ENCODE measurements at places on chromosomes 6 and 20.

DNA sequence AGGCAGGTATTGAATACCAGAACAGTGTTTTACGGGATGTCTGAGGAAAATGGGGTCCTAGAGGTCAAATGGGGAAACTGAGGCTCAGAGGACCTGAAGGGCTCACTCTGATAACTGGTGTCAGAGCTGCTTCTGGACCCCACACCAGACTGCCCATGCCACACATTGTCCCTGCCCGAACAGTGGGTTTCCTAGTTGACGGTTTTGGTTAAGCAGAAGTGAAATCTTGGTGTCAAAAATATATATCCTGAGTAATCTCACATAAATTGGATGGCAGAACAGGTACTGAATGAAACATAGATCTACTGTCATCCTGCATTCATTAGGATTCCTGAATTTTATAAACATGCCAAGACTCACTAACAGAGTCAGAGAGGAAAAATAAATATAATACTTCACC lies 16.3 kb downstream of the NOX3 start:
- DNase-seq: no peak

DNA sequence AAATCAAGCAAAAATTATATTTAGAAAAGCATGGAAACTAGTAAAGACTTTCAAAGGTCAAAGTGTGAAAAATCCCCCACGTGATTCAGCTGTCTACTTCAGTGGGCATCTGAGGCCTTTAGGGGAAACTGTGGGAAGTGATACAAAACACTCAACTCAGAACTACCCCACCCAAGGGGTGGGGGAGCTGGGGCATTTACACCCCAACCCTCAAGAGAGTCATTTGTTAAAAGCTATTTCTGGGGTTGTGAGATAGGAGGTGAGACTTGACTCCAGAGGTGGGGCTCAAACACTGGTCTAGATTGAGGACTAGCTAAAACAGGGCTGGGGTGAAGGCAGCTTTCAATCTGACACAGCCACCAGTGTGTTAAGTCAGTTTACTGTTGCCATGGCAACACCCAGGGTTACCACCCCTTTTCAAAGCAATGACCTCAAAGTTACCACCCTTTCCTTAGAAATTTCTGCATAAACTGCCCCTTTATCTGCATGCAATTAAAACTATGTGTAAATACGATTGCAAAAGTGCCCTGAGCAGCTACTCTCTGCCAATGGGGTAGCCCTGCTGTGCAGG lies 9.9 kb upstream of the GTSF1L start:
- DNase-seq: no peak

DNA sequence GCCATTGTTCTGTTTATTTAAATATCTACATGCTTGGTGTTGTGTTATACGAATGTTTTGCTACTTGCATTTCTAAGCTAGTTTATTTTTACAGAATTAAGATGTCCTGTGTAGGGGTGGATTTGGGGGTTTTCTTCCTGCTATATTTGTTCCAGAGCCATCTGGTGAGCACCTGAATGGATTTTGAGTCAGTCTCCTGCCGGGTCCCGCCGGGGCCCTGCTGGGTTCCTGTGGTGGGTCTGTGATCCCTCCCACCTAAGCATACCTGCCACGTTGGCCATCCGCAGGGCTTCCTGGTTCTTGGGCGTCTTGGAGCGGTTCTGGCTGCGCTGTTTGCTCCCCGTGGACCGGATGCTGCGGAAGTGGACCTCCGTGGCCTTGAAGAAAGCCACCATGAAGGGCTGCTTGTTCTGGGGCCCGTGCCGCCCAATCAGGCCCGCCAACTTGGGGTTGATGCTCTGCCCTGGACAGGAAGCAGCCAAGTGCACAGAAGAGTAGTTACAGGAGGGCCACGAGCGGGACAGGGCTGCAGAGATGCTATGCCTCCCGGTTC lies 82.9 kb downstream of the BMP7 start:
- no peak for DNase-seq

DNA sequence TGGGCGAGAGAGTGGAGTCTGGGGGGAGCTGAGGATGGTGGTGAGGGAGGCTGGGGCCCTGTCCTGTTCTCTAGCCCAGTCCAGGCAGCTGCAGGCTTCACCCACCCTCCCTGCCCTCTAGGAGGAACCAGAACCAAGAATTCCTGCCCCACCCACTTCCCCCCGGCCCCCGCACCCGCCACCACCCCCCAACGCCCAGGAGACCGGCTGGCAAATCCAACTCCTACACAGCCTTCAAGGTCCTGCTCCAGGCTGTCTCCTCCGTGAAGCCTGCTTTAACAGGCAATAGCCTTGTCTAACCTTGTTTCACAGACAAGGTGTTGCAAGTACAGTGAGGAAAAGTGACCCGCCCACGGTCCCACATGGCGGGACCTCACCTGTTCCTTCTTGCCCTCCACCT lies 2.4 kb downstream of the SPDEF start:
- DNase-seq: no peak

DNA sequence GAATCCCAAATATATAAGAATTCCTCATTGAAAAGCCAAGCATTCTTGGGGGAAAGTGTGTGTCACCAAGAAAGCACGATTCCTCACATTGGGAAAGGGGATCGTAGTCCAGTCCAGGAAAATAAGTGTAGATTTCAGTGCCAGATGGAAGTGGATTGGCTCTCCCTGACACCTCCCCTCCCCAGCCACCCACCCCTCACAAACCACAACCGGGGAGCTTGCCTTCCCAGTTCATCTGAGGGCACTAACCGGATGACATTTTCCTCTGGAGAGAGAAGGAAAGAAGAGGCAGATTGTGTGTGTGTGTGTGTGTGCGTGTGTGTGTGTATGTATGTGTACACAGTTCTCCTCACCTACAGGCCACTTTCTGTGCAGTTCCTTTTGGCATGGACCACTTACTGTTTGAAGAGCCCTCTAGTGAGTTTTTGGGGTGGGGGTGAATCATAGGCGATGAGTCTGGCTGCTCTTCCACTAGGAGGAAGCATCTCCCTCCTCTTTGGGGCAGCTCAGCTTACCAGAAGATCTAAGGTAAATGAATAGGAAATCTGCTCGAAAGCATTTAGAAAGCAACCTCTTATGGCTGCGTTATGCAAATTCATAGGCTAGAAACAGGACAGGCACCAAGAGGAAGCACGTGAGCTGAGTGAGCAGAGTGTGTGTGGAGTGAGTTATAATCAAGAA lies 20.8 kb downstream of the DAAM2 start:
- DNase-seq: no peak

- no peak for DNase-seq
These were observed 96.3 kb upstream of the AFDN start for GRCh38 chr6:167730441-167730840.

- DNase-seq: no peak
These were observed 961 bp downstream of the CCHCR1 start for GRCh38 chr6:31156641-31157040.

DNA sequence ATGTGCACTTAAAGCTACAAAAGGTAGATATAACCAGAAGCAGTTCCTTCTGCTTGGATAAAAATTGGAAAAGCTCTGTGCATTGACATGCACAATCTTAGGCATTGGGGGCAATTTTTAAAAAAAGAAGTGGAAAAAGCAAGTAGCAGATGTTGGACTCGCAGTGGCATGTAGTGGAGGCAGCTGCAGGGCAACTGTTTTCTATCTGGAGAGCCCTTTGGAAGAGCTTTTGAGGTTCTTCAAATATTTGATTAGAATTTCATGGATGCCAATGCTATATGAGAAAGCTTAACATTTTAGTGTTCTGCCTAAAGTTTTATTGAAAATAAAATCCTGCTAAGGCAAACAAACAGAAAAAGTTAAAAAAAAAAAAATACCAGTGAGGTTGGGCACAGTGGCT lies 388.3 kb upstream of the RNF217 start:
- no peak for DNase-seq

DNA sequence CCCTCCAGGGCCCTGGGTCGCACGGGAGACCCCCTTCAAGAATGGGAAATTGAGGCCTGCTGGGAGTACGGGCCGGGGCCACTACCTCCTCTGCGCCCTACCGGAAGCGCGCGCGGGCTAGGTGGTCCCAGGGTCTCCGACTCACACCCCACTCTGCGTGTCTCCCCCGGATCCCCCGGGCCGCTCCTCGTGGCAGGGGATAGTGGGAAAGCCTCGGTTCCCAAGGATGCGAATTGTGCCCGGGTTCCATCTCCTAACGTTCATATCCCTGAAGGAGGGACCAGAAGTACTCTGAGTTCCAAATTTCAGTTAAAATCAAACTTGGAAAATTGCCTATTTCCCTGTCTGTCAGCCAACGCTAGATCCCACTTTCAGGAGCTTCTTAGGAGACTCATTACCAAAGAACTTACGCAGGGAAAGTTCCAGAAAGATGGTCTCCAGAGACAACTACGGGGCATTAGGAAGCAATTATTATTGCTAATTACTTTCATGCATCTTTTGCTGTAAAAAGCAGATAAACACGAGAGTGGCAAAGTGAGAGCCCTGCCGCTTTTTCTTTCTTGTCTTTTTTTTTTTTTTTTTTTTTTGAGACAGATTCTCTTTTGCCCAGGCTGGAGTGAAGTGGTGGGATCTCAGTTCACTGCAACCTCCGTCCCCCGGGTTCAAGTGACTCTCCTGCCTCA lies 858 bp downstream of the FAM83D start:
- no peak for DNase-seq

DNA sequence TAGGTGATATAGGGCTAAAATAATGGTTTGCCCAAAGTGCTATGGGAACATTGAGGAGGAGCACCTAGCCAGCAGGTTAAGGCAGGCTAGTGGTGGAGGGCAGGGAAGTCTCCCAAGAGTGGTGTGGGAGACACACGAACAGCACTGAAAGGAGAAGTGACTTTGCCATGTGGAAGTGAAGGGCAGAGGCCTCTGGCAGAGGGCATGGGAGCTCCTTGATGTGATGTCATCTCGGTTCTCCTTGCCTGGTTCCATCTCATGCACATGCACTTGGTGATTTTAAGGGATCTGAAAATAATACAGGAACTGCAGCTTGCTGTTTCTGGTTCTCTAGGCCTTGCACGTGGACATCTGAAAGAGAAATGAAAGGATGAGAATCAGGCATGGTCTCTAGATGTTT lies 4.7 kb upstream of the MAP3K4 start:
- no peak for DNase-seq

- DNase-seq: peak; percentile 22
These were observed 1.3 kb upstream of the PLCG1 start for GRCh38 chr20:41135888-41136679.

- no peak for DNase-seq
These were observed 57.0 kb downstream of the TNFAIP3 start for GRCh38 chr6:137923866-137924653.

DNA sequence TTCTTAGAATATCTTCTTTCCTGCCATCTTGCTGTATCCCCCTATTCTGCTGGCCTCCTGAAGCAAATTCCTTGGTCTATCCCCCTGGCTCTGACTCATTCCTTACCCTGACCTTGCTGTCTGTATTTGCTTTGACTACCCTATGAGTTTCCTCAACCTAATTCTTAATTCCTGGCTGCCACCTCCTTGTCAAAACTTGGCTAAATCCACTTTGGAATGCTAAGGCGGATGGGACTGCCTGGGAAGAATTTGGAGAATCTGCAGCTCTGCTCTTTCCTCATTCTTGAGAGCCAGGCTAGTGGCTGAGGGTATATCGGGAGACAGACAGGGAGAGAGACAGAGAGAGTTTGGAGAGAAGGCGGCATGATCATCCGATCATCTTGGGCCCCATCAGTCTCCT lies 24.4 kb downstream of the CAP2 start:
- no peak for DNase-seq

- DNase-seq: no peak
These were observed 33.8 kb downstream of the DLGAP4 start for GRCh38 chr20:36339646-36340592.
